ENCODE measurements at places on chromosomes 16 and 17. TPM values are rescaled to one million over a fixed set of nuclear protein-coding genes. Genes with fewer than 3 reads are reported as not detected.

DNA sequence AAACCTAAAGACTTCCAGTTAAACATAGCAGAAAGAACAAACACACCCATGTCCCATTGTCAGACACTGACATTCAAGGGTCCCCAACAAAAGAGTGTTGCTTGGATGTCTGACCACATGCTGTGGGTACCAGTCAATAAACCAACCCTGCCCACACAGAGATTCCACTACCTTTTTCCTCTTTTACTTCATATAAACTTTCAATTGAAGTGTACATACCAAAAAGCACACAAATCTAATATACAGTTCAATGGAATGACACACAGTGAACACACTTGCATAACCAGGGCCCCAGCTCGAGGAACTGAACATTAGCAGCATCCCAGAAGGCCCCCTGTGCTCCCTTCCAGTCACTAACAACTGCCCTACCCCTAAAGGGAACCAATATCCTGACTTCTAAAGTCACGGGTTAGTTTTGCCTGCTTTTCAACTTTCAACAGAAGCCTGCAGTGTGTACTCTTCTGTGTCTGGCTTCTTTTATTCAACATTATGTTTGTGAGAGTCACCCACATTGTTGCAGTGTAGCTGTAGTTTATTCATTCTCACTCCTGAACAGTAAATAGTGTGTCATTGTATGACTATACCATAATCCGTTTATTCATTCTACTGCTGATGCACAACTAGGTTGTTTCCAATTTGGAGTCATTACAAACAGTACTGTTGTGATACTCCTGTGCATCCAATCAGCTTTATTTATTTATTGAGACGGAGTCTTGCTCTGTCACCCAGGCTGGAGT lies 18.0 kb downstream of the CFDP1 start:
- DNase-seq, result no peak

DNA sequence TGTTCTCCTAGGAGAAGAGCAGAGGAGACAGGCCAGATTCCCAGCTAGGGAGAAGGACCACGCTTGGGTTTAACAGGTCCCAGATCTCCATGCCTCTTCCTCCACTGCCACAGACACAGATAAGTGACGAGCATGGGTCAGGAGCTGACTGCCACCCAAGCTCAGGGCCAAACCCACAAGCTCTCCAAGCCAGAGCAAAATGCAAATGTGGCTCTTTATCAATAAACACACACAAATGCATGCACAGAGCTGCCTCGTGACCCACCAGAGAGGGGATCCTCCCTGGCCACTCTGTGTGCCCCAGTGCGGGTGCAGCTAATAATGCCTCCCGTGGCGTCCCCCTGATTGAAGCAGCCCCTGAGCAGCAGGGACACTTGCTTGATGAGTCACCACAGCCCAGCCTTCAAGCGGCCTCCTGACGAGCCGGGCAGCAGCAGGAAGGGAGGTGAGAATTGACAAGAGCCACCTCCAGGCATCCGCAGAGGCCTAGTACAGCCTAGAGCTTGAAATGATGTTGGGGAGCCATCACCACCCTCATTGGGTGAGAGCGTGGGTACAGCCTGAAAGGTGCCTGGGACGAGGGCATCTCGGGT lies 143.9 kb downstream of the CCDC182 start:
- no peak for DNase-seq

- no peak for DNase-seq
These were observed 195.0 kb upstream of the ELAC2 start for GRCh38 chr17:13212860-13213259.

GRCh38 chr17:65340401-65340800 lies 203.2 kb downstream of the RGS9 start:
- no peak for DNase-seq

DNA sequence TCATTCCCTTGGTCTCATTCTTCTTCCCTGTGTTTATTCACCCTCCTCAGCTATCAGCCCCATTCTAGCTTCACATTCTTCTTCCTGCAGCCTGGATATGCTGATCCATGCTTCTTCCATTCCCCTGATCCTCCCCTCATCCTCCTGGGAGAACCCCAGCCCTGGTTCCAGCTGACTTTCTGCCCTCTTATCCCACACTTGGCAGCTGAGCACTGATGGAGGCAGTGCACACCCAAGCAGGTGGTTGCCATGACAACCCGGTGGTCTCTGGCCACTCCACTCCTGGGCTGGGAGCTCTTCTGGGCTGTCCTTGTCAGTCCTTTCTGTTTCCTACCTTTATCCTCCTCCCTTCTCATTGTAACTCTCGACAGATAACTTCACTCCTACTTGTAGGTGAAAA lies 16.7 kb upstream of the TUBG2 start:
- no peak for DNase-seq

GRCh38 chr17:61411261-61412142 lies 11.9 kb downstream of the TBX2 start:
- DNase-seq, result peak; percentile 44

DNA sequence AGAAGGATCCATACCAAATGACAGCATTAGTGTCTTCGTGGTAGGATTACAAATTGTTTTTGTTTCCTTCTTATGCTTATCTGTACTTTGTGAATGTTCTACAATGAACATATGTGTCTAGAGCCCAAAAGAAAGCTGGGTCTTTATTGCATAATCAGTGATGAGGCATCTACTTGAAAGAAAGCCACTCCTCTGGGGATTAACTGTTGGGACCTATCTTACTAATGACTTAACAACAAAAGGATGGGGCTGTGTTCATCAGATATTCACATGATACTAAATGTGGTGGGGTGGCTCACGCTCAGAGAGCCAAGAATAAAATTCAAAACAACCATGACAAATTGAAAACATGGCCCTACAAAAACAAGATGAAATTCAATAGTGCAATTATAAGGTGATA lies 160.2 kb downstream of the RGS9 start:
- no peak for DNase-seq

DNA sequence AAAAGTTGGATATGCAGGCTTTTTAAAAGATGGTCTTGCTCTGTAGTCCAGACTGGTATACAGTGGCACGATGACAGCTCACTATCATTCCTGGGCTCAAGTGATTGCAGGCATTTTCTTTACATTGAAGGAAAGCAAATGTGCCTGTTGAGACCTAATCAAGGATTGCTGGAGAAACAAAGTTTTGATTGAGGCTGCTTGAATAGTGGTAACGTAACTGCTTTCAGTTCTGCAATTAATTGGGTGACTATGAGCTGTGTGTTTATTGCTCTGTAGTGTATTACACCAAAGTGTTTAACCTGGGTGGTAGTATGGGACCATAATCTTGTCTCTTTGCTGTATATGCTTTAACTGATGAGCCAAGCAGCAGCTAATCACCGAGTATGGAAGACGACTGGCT lies 2.3 kb downstream of the UBB start:
- no peak for DNase-seq

DNA sequence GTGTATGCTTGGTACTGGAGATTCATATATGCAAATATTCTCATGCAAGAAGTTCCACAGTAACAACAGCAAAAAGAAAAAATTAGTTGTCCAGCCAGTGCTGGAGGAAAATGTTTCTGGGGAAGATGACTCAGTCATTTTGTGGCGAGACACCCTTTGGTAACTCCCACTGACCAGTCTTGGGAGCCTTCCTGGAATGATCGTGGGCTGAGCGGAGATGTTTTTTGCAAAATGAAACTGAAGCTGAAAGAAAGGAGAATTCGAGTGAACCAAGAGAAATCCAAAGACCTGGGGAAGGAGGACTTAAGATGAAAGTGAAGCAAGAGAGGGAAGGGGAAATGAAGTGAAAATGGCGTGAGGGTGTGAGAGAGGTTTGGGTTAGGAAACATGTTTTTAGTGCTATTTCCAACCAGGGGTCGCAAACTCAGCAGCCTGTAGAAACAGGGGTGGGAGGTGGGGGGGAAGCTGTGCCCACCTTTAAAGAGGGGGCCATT lies 5.2 kb downstream of the ITPRIPL2 start:
- DNase-seq, result peak; percentile 68

GRCh38 chr17:45077643-45078042 lies 16.5 kb downstream of the NMT1 start:
- DNase-seq, result no peak

DNA sequence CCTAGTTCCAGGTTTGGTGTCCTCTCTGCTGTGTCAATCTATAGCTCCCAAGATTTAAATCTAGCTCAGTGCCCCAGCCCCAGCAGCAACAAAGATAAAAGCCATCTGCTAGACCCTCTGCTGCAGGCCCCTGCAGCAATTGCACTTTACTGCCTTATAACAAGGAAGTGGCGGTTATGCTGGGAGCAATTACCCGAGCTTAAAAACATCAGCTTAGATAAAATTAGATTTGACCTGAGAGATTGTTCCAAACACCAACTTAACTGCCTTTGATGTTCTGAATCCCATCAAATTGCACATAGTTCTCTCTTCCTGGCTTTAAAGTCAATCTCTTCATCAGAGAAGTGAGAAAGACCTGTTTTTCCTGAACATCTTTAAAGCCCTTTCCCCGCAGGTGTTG lies 62.4 kb upstream of the SHISA6 start:
- DNase-seq, result no peak

DNA sequence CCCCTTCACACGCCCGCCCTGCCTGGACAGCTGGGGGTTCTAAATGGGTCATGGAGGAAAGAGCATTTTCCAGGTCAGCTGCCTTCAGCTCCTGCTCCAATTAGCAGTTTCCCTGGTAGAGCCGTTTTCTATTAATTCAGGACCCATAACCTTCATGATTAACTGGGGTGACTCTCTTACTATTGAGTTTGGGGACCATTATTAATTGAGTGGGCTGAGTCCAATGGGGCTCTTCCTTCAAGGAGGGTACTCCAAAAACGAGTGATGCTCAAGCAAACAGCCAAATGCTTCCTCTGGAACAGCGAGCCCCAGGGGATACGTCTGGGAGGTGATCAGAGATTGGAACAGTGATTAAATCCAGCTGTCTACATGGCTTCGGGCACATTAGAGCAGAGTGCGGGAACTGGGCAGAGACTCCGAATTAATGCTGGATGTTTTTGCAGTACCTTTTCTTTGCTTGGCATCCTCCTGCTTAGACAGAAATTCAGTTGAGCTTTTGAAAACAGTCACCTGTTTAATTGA lies 68.1 kb upstream of the CACNG3 start:
- no peak for DNase-seq

DNA sequence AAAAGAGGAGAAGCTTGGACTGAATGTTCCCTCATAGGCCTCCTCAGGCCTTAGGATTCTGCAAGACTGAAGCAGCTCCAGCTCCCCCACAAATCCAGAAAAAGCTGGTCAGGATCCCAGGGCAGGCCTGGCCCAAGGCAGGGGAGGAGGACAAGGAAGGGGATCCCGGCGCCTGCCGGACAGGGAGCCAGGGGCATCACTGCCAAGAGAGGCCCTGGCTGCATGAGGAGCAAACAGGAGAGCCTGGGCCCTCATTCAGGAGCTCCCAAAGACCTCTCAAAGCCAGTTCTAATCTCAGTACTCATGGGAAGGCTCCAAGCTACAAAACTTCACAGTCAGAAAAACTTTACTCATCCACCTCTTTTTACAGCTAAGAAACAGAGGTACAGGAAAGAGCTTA lies 67.3 kb downstream of the ZNF423 start:
- DNase-seq, result no peak

DNA sequence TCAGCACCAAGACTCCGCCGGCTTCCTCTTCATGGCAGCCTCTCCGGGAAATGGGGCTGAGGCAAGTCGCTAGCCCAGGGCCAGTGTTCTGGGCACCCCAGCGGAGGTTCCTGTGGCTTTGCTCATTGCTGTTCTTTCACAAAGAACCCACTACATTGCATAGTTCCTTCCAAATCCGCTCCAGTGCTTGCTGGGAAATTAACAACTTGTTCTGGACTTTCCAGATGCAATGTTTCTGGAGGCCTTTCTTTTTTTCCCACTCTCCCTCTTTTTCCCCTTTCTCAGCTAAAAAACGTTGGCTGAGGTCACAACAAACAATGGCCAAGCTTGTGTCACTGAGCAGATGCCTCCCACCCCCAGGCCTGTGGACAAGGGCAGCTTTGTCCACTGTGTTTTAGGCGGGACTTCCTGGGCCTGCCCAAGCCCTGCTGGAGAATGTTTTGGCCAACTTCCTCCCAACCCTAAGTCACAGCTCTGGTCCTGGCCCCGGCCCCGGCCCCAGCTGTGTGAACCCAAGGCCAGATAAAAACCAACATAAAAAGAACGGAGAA lies 131.5 kb upstream of the RCVRN start:
- DNase-seq, result no peak

DNA sequence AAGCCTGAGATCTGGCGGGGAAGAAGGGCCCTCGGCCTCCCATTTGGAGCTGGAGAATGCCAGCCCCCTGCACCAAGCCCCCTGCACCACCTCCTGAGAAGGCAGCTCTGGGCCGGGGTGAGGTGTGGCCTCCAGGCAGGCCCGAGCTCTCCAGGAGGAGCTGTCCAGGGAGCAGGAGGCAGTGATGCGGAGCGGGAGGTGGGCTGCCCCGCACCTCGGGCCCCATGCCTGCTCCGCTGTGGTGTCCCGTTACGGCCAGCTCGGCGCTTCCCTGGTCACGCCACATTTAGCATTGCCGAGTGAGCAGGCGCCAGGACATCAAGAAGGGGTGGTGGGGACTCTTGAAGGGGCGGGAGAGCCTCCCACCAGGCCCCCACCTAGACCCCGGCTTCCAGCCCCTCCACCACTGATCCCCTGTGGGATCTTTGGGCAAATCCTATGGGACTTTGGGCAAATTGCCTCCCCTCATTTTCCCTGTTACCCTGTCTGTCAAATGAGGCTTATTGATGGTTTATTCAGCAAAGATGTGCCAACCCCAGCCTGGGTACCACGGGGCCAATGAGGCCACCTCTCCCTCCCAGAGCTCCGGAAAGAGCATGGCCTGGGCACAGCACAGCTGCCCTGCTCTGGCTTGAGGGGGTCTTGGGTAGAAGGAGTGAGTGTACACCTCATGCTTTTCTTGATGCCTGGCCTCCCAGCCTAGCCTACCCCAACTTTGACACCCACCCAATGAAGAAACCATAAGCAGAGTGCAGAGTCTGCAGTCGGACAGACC lies 15.3 kb downstream of the FOXN1 start:
- DNase-seq, result no peak

DNA sequence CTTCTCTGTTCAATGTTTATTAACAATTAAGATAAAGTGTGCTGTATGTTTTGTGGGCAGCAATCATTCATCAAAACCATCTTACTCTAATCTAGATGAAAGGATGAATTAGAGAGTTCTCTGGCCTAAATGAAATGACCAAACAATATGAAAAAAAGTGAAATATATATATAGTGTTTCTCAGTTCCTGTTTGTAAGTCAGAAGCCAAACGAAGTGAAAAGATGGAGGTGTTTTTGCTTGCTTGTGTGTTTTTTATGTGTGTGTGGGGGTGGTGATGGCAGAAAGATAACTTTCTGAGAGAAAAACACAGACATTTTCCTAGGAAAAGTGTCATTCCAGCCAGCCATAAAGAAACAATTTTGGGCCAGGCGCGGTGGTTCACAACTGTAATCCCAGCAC lies 138.6 kb downstream of the CDH8 start:
- no peak for DNase-seq

- no peak for DNase-seq
These were observed 11.1 kb upstream of the FLYWCH1 start for GRCh38 chr16:2900526-2901075.

GRCh38 chr17:31130286-31131224 lies 35.8 kb downstream of the NF1 start:
- DNase-seq, result no peak

- DNase-seq, result peak; percentile 9
These were observed 215.6 kb downstream of the GRIN2A start for GRCh38 chr16:9966569-9967157.

KRTAP2-1 gene
- total RNA-seq, result not detected

RDM1 gene
- total RNA-seq, result 10.4 TPM

SPN gene
- total RNA-seq, result 114 TPM

LGALS9B gene
- not detected for total RNA-seq

Measured in activated CD4-positive, alpha-beta memory T cell treated with anti-CD3 and anti-CD28 coated beads for 36 hours (primary cell).